ENCODE measurements at places on chromosomes 12 and 14.

GRCh38 chr14:62796431-62796830 is 248.8 kb downstream of the KCNH5 start:
- no peak for DNase-seq

DNA sequence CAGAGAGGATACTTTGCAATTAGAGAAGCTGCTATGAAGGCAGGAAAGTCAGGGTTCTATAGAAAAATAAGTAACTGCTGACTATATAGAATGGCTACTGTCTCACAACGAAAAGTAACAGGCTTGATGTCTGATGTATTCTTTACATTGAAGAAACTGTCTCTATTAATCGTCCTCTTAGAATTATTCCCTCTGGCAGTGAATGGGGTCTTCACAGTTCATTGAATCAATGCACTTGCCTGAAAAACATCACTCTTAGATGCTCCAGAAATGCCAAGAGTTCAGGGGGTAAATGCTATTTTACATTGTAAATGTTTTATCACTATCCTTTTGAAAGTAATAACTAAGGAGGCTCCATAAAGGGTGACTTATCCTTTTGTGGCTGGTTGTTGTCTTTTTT is 37.7 kb upstream of the CRACR2A start:
- DNase-seq, result peak; percentile 28

DNA sequence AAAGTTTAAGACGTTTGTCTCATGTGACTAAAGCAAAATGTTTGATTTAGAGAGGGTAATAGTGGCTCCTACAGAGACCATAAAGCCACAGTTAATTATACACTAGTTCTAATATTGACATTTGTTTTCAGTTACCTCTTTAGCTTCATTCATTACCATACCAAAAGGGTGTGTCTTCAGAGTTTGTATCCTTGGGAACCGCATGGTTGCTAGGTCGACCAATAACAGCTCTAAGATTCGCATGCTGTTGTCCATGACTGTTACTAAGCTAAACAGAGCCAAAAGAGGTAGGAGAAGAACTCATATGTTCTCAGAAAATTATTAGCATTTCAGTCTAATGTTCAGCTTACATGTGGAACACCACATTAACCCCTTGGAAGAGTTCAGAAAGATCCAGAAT is 36.2 kb upstream of the ETNK1 start:
- no peak for DNase-seq

DNA sequence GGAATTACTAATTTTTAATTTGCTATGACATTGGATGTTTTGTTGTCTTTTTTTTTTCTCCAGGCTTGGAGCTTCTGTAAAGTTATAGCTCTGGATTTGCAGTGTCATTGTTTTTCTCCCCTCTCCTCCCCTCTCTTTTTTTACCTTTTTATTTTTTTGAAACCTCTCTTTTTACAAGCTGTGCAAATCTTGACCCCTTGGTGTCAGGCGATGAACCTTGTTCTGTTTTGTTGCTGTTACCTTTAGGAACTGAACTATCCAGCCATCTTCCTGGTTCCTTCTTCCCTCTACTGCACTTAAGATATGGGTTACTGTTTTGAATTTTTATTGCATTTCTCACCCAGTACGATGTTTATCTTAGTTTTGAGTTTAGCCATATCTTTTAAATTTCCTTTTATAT is 13.7 kb downstream of the KTN1 start:
- DNase-seq, result no peak

DNA sequence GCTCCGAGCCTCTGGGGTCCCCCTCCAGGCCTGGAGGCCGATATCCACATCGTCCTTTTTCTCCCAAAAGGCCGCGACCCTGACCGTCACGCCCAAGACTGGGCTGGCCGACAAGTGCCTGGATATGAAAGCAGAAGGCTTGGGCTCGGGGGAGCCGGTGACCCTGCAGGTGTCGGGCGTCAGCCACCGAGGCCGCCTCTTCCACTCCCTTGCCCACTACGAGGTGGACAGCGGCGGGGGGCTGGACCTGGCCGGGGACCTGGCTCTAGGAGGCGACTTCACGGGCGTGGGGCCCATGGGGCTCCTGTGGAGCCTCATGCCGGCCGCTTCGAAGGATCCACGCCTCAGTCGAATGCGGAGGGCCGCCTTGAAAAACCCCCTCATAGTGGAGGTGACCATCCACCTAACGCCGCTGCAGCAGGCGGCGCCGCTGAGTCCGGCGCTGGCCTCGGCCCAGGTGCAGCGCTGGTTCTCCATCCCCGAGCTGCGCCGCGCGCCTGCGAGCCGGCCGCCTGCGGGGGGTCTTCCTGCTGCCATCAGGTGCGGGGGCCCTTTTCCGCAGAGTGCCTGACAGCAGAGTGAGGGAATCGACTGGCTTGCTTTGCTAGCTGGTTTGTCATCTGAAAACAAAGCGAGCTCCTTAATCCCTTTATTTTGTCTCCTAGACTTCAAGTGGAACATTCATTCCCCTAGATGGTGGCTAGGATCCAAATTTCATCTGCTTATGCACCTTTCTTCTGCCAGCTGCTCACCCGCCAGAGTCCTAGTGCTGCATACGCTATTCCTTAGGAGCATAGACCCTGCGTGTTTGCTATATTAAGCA is 10.6 kb upstream of the DNAL1 start:
- peak; percentile 80 for DNase-seq

- no peak for DNase-seq
Observed at GRCh38 chr14:37116933-37117849, 55.2 kb downstream of the SLC25A21 start.

DNA sequence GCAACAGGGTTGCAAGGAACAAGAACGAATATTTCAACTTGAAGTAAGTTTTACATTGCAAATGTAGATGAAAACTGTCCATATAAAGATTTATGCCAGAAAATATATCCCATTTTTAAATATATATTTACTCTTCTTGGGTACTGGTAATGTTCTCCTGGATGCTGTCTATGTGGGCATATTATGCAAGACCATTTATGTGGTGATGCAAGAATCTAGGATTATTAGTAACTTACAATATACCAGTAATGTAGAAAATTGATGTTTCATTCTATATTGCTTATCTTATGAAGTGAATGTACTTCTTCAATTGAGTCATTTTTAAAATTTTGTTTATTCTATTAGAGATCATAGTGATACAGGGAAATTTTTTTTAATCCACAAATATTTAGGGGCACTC is 25.1 kb downstream of the FGFR1OP2 start:
- no peak for DNase-seq

GRCh38 chr12:127619869-127620734 is 646.9 kb upstream of the TMEM132C start:
- peak; percentile 9 for DNase-seq

DNA sequence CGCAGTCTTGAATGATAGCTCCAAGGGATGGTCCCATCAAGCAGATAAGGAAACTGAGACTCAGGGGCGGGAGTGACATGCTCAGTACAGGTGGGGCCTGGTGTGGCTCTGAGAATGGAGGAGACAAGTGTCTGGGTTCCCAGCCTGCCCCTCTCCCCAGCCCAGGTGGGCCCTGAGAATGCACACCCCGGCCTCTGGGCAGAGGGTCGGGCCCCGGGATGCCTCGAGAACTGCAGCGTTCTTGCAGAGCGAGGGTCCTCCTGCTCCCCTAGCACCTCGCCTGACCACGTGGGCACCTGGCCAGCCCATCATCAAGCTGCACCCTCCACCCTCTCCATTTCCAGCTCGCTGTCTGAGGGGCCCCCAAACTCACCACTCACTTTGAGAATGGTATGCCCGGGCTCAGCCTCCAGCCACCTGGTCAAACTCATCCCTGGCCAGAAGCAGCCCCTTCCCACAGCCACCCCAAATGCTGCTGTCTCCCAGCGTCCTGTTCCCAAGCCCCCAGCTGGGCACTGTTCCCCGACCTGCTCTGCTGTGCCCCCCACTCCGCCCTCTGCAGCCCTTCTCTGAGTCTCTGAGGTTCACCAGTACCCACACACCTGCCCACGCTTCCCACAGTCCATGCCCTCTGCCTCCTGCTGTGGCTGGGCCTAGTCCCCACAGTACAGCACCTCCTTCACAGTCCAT is 44.3 kb downstream of the CYP46A1 start:
- peak; percentile 0 for DNase-seq

- no peak for DNase-seq
Observed at GRCh38 chr12:53120685-53121525, 17.6 kb downstream of the SOAT2 start.

GRCh38 chr12:113658006-113658655 is 186.5 kb upstream of the LHX5 start:
- DNase-seq, result no peak

DNA sequence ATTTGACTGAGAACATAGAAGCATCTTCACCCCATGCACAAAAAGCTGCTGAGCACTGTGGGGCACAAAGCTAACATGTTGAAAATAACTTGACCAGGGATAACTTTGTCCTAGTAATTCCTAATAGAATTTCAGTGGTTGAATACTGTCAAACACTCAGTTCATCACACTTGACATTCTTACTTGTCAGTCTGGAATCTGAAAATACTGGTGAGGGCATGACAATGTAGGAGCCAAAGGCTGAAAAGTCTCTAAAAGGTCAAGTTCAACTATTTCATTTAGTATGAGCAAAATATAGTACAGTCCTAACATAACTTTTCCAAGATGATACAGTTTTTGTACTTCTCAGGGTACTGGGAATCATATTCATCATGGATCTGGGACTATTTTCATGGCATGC is 504.4 kb upstream of the LMO3 start:
- no peak for DNase-seq

DNA sequence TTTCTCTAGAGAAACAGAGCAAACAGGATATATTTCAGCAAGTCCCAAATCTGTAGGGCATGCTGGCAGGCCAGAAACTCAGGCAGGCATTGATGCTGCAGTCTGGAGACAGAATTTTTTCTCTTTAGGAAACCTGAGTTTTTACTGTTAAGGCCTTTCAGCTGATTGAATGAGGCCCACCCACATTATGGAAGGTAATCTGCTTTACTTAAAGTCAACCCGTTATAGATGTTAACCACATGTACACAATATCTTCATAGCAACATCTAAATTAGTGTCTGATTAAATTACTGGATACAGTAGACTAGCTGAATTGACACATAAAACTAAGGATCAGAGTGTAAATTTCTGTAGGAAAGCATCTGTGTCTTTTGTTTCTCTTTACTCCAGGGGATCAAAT is 65.2 kb downstream of the SRGAP1 start:
- DNase-seq, result no peak

GRCh38 chr12:102756530-102756929 is 160.5 kb downstream of the PAH start:
- DNase-seq, result no peak

DNA sequence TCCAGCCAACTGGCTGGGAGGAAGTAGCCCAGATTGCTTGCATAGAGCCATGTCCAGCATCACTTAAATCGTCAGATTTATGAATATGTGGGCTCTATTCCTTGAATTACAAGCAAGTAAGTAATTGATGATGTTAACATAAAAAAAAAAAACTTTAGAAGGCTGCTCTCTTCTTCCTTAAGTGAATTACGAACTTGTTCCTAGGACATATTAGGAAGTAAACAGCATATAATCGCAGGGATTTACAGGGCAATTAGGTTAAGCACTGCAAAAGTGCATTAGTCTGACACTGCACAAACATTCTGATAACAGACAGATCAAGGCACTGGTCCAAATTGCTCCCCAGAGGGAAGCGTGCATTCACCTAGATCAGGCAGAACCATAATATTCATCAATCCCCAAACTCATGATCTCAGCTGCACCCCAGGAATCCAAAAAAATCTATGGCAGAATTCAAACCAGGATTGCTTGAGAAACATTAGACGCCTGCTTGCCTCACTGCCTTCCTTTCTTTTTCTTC is 293.2 kb downstream of the TMEM132D start:
- DNase-seq, result no peak

DNA sequence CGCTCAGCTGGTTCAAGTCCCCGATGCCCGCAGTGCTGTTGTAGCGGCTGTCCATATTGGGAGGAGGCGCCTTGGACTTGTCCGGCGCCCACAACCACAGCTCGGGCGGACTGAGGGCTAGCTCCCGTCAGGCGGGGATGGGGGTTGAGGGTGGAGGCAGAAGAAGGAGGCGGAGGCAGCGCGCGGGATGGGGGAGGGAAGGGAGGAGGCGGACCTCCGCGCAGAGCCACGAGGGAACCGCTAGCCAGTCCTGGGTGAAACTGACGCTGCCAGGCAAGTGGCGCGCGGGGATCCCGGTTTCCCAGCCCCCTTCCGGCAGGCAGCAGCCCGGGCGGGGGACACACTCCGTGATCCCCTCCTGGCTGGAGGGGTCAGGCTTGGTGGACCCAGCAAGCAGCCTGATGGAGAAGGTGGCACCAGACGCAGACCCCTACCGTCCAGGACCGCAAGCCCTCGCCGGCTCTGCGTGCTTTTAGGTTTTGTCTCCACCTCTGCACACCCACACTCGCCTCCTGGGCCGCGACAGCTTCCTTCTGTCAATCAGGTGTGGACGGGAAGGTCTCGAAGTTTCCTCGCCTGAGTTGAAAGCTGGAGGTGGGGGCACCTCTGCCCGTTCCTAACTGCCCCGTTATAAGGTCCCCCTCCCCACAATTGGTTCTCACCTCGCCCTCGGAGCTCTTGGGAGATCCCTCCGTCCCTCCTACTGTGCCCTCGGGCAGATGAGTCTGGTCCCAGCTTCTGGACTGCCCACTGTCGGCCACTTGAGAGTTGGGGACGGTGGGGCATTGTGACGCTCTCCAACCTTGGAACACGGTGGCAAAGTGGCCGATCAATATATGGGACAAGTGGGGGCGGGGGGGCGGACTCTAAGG is at the start of gene CPNE8:
CPNE8 (minus strand) TSS at position 112 of the 872 bp plus-strand sequence; CDS start at position 55, 57 bp downstream.
- DNase-seq, result peak; percentile 86

GRCh38 chr12:91053951-91054715 is 3.7 kb downstream of the KERA start:
- DNase-seq, result no peak

- peak; percentile 36 for DNase-seq
Observed at GRCh38 chr12:2183556-2184541, 131.1 kb downstream of the CACNA1C start.

DNA sequence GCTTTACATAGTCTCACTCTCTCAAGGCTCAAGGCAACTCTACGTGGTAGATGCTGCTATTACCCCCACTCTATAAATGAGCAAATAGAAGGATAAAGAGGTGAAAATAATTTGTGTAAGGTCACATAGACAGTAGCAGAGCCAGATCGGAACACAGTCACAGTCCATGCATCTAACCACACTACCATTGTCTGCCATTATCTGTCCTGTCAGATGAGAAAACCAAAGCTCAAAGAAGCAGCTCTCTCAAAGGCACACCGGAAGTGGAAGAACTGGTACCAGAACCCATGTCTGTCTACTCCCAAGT is 134.4 kb upstream of the NUDT4 start:
- DNase-seq, result no peak
